CD8-positive, alpha-beta T cell (primary cell): ENCODE measurements at places on chromosomes 2 and 18. TPM values are rescaled to one million over a fixed set of nuclear protein-coding genes. Genes with fewer than 3 reads are reported as not detected.

The DCDC2C gene
- not detected for total RNA-seq

The SKA1 gene
- total RNA-seq, result 0.22 TPM

The INPP5D gene
- 121 TPM for total RNA-seq

The ANKRD30BL gene
- total RNA-seq, result not detected

The NEU4 gene
- total RNA-seq, result 2.9 TPM

The KCNE4 gene
- not detected for total RNA-seq

The FABP1 gene
- not detected for total RNA-seq

The SERPINB13 gene
- not detected for total RNA-seq

The IL36G gene
- total RNA-seq, result not detected

The PTPN2 gene
- total RNA-seq, result 61.7 TPM

The CNGA3 gene
- not detected for total RNA-seq
